Right ventricle myocardium superior (tissue), 1 donor: ENCODE measurements at places on chromosomes 16 and 17. TPM values are rescaled to one million over a fixed set of nuclear protein-coding genes. Genes with fewer than 3 reads are reported as not detected.

The MT1F gene
- total RNA-seq, result 2.1 TPM

The SDK2 gene
- total RNA-seq, result 1.0 TPM

The RNF166 gene
- total RNA-seq, result 14.6 TPM

The KCNH4 gene
- 0.13 TPM for total RNA-seq

The PRAC2 gene
- total RNA-seq, result not detected

The CETP gene
- 0.24 TPM for total RNA-seq

The TBX2 gene
- 13.1 TPM for total RNA-seq

DNA sequence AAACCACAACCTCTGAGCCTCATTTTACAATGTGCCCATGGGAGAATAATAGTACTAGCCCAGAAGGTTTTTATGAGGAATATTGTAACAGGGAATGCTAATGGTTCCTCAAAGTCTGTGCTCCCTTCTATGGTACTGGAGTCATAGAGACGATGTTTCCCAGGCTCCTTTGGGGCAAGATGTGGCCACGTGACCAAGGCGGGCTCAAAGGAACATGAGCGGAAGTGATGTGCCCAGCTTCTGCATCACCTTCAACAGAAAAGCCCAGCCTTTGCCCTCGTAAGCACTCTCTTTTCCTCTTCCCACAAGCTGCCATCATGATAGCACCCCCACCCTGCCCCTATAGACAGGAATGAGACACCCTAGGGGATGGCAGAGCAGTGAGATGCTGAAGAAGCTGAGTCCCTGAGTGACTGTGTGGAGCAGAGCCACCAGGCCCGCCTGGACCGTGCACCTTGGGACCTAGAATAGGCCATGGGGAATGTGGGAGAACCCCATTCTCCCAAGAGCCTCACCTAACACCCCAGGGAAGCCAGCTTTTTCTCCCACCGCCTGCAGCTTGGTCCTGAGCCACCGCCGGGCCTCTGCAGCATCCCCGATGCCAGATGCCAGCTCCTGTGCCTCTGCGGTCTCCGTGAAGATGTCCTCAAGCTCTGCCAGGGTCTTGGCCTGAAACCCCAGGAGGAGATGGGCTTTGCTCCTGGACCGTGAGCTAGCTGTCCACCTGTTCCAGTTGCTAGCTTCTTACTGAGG is 22.2 kb upstream of the PIK3R6 start:
- no peak for DNase-seq

DNA sequence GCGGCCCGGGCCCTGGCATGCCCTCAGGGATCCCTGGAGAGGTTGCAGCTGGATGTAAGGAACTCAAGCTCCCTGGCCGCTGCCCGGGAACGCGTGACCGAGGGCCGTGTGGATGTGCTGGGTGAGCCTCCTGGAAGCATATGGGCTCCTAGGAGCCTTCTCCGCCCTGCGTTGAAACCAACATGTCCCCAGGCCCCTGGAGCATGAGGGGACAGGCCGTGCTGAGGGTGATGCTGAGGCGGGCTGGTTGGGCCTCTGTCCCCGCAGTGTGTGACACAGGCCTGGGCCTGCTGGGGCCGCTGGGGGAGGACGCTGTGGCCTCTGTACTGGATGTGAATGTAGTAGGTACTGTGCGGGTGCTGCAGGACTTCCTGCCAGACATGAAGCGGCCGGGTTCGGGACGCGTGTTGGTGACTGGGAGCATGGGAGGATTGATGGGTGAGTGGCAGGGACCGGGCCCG is 5.7 kb upstream of the HSD17B1 start:
- peak; percentile 47 for DNase-seq

- DNase-seq, result no peak
Observed at GRCh38 chr16:84156342-84156784, 11.3 kb downstream of the DNAAF1 start.

DNA sequence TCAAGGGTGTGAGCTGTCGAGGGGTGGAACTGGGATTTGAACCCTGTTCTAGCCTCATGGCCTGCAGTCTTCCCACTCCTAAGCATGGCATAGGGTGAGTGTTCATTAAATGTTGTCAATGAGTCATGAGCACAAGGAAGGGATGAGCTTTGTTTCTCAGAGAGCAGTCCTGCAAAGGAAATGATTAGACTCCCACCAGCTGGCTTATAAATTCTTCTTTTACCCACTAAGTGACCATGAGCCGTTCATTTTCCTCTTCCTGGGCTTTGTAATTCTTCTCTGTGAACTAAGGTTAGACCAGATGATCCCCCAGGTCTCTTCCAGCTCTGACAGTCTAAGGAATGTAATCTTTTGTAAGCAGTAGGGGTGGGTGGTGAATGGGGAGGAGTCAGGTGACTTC is 47.9 kb upstream of the HNF1B start:
- DNase-seq, result no peak

- no peak for DNase-seq
Observed at GRCh38 chr17:49441578-49441977, 26.9 kb upstream of the PHB1 start.

- no peak for DNase-seq
Observed at GRCh38 chr17:55394357-55395021, 27.1 kb downstream of the MMD start.

GRCh38 chr17:29145289-29146073 is 34.7 kb downstream of the MYO18A start:
- DNase-seq, result peak; percentile 71

GRCh38 chr17:613725-614124 is 100.9 kb downstream of the VPS53 start:
- no peak for DNase-seq

- no peak for DNase-seq
Observed at GRCh38 chr16:68458101-68458500, 9.8 kb upstream of the SMPD3 start.

- no peak for DNase-seq
Observed at GRCh38 chr16:85729452-85730185, 21.3 kb downstream of the C16orf74 start.
